ENCODE measurements at places on chromosomes 1 and 21. TPM values are rescaled to one million over a fixed set of nuclear protein-coding genes. Genes with fewer than 3 reads are reported as not detected.

The S100A7A gene
- total RNA-seq, result not detected

The TMEM240 gene
- total RNA-seq, result 1.1 TPM

The RORC gene
- 0.33 TPM for total RNA-seq

The ANKRD65 gene
- total RNA-seq, result 7.5 TPM

The CNR2 gene
- not detected for total RNA-seq

The CKS1B gene
- 44.2 TPM for total RNA-seq

The RGS13 gene
- total RNA-seq, result not detected

The ARHGAP30 gene
- total RNA-seq, result 0.17 TPM

The E2F2 gene
- total RNA-seq, result 0.17 TPM

The CD1B gene
- not detected for total RNA-seq

The AMY2B gene
- 5.4 TPM for total RNA-seq

The USP25 gene
- 56.8 TPM for total RNA-seq

The MANEAL gene
- 0.50 TPM for total RNA-seq

The GPR61 gene
- total RNA-seq, result not detected

The COL8A2 gene
- 0.94 TPM for total RNA-seq

The TRAF3IP3 gene
- not detected for total RNA-seq

The S100A12 gene
- total RNA-seq, result not detected
